HuH-7.5 (cell line): ENCODE measurements at places on chromosomes 3 and 15.

- no peak for DNase-seq
Observed at GRCh38 chr3:186413615-186414415, 51.8 kb upstream of the DGKG start.

GRCh38 chr3:153679714-153680113 lies 441.5 kb upstream of the ARHGEF26 start:
- no peak for DNase-seq

GRCh38 chr15:100537331-100537730 lies 8.6 kb upstream of the CERS3 start:
- DNase-seq, result no peak

- DNase-seq, result no peak
Observed at GRCh38 chr3:193641440-193641775, 48.4 kb downstream of the OPA1 start.

DNA sequence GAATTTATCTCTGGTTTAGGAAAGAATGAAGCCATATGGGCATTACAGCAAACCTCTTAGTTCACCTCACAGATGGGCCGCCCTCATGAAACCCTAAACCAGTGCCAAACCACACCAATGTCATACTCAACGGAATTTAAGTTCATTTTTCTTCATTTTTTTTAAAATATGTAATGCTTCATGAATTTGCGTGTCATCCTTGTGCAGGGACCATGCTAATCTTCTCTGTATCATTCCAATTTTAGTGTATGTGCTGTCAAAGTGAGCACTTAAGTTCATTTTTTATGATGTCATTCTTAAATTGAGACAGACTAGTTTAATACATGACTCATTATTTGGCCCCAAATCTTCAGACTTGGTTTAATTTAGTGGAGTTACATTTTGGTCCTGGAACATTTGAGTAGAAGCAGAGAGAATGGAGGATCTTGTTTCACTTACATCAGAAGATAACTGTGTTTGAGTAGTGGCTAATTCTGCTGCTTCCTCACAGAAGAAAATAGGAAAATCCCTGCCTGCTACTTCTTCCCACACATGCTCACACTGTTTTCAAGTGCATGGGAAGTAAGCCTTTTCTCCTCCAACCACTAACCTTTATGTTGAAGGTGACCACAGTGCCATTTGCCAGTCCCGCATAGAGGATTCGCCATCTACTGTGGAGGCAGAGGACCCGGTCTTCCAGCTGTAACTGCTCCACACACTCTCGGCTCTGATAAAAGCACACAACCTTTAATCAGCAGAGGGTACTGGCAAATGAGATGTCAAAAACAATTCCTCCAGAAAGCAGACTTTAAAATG lies 63.3 kb downstream of the ZNF106 start:
- no peak for DNase-seq
